ENCODE measurements at places on chromosomes 7 and 10. TPM values are rescaled to one million over a fixed set of nuclear protein-coding genes. Genes with fewer than 3 reads are reported as not detected.

GRCh38 chr7:117385363-117386109, 41.8 kb downstream of the ASZ1 start:
- DNase-seq = no peak

DNA sequence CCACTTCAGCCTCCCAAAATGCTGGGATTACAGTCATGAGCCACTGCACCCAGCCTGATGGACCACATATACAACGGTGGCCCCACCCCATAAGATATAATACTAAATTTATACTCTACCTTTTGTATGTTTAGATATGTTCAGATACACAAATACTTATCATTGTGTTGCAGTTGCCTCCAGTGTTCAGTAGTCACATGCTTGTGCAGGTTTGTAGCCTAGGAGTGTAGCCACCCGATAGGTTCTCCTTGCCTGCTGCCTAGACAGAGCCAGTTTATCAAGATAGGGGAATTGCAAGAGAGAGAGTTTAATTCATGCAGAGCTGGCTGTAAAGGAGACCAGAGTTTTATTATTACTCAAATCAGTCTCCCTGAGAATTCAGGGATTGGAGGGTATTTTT, 9.6 kb downstream of the CCL24 start:
- DNase-seq = no peak

DNA sequence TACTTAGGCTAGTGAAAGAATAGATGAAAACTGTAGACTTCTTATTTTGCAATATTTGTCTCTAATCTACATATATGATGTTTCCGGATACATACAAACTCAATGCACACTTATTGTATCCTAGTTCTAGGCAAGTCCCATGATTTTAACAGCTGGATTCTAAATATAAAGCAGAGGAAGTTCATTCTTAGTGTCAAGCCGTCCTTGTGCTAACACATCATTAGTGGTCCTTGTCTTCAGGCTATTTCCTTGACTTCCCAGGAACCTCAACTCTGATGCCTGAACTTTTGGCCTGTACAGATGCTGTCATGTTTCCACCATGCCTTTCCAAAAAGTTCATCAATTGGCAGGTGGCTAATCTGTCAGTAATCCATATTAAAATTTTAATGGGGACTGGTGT, 301.9 kb upstream of the DGKB start:
- DNase-seq = no peak

DNA sequence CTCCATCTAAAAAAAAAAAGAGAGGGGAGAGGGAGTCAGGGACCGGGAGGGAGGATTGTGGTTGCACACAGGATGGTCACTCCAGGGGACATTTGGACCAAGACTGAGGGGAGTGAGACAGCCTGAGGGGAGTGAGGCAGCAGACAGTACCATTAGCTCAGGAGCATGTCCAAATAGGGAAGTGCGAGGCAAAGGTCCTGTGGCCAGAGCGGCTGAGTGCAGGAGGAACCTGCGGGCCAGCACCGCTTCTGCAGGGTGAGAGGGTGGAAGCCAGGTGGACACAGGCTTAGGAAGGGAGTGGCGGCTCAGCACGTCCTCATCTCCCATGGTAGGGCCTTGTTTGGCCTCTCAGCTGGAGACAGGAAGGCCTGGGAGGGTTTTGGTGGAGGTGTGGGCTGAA, 48.9 kb upstream of the PFKFB3 start:
- no peak for DNase-seq

DNA sequence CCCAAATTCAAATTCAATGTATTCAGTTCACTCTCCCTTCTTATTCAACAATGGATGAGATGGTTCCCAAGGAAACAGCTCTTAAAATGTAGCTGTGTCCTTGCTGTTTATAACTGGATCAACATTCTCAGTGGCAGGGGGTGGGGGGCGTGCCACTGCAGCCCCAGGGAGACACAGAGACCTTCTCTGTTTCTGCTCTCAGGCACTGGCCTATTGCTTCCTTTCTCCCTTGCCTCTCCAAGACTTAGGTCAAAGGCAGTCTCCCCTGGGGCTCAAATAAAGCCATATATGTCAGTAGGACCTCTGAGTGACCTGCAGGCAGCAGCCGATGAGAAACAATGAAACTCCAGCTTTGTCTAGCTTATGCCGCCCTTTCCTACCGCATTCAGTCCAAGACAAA, 20.7 kb downstream of the VSTM4 start:
- no peak for DNase-seq

Gene ERVW-1
- total RNA-seq = 0.24 TPM

GRCh38 chr7:144910411-144910810, 74.6 kb upstream of the TPK1 start:
- DNase-seq = no peak

DNA sequence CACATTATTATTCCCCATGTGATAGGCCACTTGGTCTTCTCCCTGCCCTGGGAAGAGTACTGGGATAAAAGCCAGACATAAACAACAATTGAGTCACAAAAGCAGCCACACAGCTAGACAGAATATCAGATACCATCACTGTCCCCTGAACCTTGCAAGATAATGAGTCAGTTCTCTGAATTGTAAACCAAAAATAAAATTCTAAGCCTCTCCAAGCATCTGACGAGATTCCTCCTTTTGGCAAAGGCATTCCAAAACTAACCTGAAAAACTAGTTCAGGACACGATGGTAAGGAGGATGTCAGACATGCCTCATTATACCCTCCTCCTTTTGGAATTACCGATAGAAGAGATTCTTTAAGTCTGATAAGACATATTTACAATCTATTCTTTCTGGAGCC, 450.7 kb downstream of the HTR7 start:
- DNase-seq = no peak

Gene CHST3
- total RNA-seq = 26.3 TPM

DNA sequence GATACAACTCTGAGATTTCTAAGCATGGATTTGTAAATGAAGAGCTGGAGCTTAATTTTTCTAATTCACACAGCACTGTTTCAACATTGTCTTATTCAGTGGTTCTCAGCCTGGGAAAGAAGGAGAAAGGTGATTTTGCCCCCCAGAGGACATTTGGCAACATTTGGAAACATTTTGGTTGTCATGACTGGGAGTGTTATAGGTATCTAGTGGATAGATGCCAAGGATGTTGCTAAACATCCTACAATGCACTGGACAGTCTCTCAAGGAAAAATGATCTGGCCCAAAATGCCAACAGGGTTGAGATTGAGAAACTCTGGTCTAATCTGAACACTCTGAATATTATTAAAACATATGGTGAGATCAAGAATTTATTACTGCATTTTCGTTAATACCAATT, 3.8 kb upstream of the CAV2 start:
- DNase-seq = no peak

DNA sequence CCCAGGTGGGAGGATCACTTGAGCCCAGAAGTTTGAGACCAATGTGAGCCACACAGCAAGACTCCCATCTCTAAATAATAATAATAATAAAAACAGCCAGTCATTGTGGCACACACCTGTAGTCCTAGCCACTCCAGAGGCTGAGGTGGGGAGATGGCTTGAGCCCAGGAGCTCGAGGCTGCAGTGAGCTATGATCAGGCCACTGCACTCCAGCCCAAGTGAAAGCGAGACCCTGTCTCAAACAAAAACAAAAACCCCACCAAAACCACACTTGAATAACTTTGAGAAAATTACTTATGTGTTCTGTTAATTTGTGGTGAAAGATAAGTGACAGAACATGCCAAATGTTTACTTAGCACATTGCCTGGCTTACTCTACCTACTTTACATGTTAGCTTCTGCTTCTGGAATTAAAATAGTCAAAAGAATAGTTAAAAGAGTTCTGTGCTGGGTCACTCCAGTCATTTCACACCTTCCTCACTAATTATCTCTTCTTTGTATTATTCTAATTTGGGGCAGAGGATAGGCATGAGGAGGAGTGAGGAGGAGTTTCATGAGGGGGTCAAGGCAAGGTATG, 9.8 kb downstream of the TMEM60 start:
- DNase-seq = no peak

DNA sequence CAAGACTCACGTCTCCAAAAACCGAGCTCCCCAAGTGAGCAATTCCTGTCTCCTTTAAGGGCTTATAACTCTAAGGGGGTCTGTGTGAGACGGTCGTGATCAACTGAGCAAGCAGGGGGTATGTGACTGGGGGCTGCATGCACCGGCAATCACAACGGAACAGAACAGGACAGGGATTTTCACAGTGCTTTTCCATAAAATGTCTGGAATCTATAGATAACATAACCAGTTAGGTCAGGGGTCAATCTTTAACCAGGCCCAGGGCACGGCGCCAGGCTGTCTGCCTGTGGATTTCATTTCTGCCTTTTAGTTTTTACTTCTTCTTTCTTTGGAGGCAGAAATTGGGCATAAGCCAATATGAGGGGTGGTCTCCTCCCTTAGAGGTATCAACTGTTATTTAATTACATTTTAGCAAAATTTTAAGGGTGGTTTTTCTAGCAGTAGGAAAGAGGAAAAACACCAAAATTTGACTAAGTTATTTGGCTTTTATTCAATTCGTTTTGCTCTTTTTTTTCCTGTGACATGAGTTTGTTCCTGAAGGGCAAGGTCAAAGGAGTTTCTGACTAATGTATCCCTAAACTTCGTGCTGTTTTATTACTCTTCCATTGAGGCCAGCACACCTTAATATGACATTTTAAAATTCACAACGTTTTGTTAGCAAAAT, 121.4 kb upstream of the SEC61G start:
- no peak for DNase-seq

- no peak for DNase-seq
Measured at GRCh38 chr10:100468322-100468721, 5.5 kb downstream of the WNT8B start.

Gene CTAGE4
- 3.1 TPM for total RNA-seq

DNA sequence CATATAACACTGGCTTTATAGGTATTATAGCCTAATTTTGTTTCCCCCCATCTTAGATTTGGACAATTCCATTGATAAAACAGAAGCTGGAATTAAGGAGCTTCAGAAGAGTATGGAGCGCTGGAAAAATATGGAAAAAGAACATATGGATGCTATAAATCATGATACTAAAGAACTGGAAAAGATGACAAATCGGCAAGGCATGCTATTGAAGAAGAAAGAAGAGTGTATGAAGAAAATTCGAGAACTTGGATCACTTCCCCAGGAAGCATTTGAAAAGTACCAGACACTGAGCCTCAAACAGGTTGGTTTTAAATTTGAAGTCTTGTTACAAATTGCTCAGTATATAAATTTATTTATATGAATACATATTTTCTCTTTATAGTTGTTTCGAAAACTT, 34.1 kb downstream of the SMC3 start:
- DNase-seq = no peak

Gene CDHR3
- total RNA-seq = 3.2 TPM

DNA sequence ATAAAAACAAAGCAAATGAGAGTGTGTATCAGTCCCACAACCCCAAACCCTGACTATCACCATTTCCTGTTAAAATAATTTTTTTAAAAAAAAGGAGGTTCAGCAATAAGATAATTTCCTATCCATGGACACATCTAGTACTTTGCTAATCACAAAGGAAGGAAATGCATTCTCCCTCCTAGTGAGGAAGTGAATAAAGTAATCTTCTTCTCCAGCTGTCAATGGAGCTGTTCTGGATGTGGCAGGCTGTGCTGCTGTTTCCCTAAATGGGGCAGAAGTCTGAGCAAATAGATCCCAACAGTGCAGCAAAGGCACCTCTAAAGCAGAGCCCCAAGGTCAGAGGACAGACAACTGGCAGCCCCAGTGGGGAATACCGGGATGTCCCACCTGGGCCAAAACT, 540.0 kb downstream of the KCNMA1 start:
- no peak for DNase-seq

GRCh38 chr7:108972004-108972403, 402.3 kb downstream of the DNAJB9 start:
- no peak for DNase-seq

GRCh38 chr7:147478796-147479195, 1111.8 kb upstream of the C7orf33 start:
- DNase-seq = no peak

- DNase-seq = no peak
Measured at GRCh38 chr10:109845308-109845707, 78.0 kb downstream of the XPNPEP1 start.

GRCh38 chr10:95134490-95134889, 59.5 kb upstream of the ACSM6 start:
- no peak for DNase-seq

Gene SPAG6
- total RNA-seq = 0.18 TPM

Gene AKR1E2
- 8.4 TPM for total RNA-seq

DNA sequence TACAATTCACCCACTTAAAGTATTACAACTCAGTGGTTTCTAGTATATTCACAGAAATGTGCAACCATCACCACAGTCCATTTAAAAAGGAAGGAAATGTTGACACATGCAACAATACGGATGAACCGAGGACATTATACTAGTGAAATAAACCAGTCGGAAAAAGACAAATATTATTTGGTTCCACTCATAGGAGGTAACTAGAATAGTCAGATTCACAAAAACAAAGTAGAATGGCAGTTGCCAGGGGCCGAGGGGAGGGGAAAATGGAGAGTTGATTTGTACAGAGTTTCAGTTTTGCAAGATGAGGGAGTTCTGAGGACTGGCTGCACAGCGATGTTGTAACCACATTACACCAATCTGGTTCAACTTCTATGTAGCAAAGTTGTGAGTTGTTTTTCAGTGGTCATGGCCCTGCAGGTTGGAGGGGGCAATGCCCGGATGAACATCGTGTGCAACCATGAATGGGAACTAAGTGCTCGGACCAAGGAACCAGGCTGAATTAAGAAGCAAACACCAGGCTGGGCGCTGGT, 17.6 kb upstream of the TNPO3 start:
- no peak for DNase-seq

- no peak for DNase-seq
Measured at GRCh38 chr7:29330136-29330535, 135.6 kb downstream of the CHN2 start.

Gene CACUL1
- total RNA-seq = 65.0 TPM

DNA sequence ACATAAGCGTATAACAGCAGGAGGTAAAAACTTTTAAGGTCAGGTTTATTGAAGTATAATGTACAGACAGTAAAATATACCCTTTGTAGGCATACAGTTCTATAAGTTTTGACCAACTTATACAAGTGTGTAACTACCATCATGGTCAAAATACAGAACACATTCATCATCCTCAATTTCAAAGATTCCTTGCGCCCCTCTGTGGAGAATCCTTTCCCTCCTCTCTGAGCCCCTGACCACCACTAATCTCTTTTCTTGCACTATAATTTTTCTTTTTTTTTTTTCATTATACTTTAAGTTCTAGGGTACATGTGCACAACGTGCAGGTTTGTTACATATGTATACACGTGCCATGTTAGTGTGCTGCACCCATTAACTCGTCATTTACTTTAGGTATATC, 58.1 kb upstream of the CTTNBP2 start:
- DNase-seq = no peak

DNA sequence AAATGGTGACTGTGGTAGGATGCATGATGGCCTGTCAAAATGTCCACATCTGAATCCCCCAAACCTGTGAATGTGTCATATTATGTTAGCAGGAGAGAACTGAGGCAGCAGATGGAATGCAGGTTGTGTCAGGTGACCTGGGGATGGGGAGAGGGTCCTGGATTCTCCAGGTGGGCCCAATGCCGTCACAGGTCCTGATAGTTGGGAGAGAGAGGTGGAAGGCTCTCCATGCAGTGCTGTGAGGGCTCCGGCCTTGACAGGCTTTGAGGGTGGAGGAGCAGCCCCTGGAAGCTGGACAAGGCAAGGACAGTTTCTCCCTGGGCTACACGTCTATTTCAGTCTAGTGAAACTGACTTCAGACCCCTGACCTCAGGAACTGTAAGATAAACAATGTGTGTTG, 330.9 kb upstream of the ZNF32 start:
- DNase-seq = no peak
